Stromal cell of bone marrow (primary cell): ENCODE measurements at places on chromosomes 4 and X.

GRCh38 chr4:103867311-103867710 is 147.5 kb upstream of the TACR3 start:
- DNase-seq = no peak

DNA sequence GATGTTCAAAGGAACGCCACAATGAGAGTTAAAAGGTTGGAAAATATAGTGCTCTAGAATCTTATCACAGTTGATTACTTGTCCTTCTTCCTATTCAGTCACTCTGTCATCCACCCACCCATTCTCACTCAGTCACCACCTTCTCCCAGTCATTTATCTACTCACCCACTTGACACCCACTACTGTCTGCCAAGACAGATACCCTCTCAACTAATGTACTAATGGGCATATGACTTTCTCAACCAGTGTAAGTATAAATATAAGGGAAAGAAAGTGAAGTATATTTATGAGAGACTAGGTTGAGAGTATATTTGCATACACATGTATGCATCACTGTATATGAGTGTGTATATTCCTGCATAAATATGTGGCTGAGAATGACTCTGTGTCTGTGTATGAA is 20.0 kb downstream of the MID2 start:
- no peak for DNase-seq

GRCh38 chrX:36198575-36198974 is 279.0 kb downstream of the CFAP47 start:
- no peak for DNase-seq

DNA sequence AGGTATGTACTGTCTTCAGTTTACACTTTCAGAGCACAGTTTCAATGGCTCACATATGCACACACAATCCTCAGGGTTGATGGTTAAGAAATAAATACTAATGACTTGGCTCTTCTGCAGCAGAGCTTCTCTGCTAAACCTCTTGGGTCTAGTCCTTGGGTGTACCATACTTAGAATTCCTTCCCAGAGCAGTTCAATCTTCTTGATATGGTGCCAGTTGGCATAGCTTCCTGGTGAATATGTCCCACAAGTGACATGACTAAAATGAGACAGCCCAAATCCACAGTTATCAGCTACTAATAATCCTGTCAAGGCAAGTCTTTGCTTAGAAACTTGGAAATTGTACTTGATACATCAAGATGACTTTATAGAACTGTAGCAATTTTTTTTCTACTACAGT is 654.4 kb downstream of the IQCM start:
- DNase-seq = peak; percentile 15

DNA sequence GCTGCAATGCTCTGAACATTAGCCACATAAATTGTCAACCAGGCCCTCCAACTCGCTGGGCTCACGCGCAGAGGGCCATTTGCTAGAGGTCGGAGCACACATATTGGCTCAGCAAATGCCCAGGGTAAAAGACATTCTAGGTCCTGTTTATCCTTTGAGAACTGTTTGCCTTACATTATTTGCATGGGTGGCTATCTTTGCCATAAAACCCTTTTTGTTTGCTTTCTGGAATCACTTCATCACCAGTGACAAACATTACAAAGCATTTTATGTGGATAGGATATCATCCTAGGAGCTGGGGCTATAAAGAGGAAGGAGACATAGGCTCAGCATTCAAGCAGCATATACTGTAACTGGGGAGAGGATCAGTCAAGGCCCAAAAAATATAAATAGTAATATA is 149.2 kb upstream of the RAI2 start:
- DNase-seq = no peak

- DNase-seq = peak; percentile 65
Observed at GRCh38 chr4:112348488-112349158, 51.5 kb downstream of the ALPK1 start.

DNA sequence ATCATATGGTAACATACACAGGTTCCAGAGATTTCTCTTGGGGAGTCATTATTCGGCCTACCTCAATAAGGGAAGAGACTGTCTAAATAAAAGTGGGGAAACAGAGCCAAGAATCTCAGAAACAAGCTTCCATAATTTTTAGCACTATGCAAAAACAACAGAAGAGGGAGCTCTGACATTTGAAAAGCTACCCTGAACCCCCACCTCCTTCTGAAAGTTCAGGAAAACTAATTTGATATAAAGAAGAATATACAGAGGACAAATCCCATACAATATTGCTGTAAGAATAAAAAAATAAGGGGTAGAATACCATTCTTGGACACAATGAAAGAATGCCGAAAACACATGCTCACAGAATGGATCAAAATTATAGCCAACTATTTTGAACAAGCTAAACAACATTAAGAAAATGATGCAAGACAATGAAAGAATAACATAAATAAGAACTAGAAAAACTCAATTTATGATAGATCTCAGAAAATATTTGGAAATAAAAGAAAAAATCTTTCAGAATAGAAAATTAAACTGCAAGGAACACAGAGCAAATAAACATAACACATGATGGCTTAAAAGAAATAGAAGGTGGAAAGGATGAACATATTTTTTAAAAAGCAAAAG is 14.4 kb upstream of the ZNF41 start:
- no peak for DNase-seq

DNA sequence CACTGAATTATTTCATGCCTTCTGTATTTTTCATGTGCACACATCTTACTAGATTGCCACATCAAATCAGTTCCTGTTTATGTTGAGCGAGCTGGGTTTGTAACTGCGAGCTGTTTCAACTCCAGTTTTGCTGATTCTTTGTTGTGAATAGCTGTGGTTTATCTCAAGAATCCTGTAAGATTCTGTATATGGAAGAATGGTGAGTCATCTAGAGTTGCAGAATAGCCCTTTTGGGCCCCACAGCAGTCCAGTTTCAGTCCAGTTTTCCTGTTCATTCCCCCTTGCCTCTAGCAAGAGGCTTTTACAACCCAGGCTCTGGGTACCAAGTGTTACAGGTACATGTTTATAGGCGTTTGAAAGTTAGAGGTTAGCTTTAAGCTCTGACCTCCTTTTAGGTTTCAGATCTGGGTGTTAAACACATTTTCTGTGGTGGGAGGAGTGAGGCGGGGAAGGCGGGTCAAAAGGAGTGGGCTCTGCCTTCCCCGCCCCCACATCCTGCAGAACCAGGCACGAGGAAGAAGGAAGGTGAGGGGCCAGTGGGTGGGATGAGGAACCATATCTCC is 32.7 kb downstream of the TBC1D14 start:
- DNase-seq = peak; percentile 91

- no peak for DNase-seq
Observed at GRCh38 chr4:15238720-15239119, 189.1 kb upstream of the C1QTNF7 start.

DNA sequence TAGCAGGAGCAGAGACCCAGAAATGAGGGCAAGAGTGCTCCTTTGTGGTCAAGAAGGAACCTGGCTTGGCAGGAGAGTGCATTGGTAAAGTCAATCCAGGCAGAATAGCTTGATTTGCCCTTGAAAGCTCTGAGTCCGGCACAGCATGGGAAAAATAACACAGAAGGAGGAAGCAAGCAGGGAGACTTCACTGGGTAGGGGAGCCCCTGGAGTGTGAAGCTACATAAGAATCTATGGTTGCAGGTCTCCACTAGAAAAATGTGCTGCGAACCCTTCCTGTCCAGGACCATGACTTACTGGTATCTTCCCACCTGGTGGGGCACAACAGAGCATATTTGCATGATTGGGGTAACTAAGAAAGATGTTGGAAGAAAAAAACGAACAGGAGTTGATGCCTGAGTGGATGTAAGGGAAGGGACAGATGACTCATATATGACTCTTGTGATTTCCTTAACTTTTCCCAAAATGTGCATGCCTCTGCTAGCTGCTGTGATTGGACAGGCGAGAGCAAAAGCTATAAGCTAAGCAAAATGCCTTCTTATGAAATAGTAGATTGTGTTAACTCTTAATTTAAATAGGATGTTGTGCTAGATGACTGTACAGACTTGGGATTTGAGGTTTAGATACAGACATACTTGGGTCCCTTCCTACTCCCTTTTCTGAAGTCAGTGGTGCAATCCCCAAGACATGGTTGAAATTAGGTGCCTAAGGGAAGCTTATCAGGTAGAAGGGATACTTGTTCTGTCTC is 3.3 kb downstream of the IL13RA1 start:
- DNase-seq = peak; percentile 76

DNA sequence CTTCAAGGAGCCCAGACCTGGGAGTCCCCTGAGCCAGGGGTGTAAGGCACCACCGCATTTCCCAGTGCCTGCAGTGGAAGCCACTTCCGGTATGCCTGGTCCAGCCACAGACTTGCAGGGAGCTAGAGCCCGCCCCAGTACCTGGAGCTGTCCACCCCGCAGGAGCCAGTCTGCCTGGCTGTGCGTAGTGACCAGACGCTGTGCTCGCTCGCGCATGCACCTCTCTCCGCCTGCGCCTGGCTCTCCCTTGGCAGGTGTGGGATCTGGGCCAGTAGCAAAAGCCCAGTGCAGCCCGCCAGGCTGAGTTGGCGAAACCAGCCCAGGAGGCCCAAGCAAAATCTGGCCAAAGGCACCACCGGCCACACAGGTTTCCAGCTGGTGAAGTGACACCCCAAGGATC is 973.7 kb upstream of the AGA start:
- DNase-seq = no peak

DNA sequence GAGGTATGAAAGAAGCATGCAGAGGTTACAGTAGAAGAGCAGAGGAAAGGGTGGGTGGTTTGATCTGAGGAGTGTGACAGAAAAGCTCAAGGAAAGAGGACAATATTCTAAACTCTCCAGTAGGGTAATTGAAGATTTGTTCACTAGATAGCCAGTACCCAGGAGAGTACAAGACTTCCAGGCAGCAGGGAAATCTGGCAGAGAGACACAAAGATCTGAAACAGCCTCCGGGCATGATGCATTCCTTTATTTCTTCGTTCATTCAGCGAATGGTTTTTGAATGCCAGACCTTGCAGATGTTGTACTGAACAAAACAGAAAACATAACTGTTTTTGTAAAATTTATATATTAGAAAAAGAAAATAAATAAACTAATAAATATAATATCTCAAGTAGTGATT is 766.6 kb downstream of the FAT4 start:
- DNase-seq = no peak

DNA sequence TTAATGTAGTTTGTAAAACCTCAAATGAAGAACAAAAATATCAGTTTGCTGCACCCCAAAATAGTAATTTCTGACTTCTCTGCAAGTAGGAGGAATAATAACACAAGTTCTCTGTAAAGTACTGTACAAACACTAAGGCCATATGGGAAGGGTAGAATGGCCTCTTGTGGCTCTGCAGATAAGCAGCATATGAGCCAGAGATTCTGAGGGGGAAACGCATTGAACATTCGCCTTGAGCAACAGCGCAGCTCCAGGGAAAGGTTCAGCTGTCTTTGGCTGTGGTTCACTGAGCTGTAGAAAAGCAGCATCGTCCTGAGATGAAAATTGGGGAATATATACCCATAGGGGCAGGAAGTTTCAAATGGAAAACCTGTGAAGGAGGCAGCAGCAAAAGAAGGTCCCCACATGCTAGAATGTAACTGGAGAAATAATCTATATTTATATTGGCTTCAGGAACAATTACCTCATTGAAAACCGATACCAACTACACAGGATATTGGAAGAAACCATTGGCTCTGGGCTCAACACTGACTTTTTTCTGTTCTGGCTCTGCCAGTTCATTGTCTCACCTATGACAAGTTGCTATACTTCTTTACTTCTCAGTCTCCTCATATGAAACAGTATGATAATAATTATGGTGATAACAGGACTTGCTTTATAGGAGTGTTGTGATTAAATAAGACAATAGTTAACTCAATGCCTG is 357.6 kb upstream of the CPEB2 start:
- DNase-seq = no peak

DNA sequence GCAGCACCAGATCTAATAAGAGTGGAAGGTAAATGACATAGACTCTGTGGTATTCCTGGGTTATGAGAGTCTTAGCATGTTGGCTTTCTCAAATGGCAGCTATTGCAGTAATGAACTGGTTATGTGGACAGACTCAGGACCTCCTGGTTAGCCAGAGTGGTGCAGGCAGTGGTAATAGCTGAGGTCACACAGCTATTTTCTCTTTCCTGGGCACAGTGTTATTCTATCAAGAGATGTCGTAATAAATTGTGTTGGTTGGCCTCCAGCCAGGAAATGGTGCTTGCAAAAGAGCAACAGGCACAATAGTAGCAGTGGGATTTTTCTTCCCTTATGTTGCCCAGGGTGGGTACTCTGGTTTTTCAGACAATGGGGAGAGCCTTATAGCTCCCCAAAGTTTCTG is 279.2 kb upstream of the FGF16 start:
- no peak for DNase-seq

GRCh38 chr4:95410387-95410977 is 138.3 kb downstream of the UNC5C start:
- DNase-seq = no peak

GRCh38 chrX:56798339-56798711 is 69.3 kb downstream of the NBDY start:
- DNase-seq = no peak

- DNase-seq = peak; percentile 75
Observed at GRCh38 chr4:159002950-159003349, 99.9 kb upstream of the RAPGEF2 start.

- no peak for DNase-seq
Observed at GRCh38 chr4:139754938-139755337, 89.3 kb downstream of the MGST2 start.

- DNase-seq = no peak
Observed at GRCh38 chrX:153693216-153694086, 5.7 kb downstream of the SLC6A8 start.

GRCh38 chr4:113919611-113920010 is 59.8 kb downstream of the ARSJ start:
- peak; percentile 13 for DNase-seq

DNA sequence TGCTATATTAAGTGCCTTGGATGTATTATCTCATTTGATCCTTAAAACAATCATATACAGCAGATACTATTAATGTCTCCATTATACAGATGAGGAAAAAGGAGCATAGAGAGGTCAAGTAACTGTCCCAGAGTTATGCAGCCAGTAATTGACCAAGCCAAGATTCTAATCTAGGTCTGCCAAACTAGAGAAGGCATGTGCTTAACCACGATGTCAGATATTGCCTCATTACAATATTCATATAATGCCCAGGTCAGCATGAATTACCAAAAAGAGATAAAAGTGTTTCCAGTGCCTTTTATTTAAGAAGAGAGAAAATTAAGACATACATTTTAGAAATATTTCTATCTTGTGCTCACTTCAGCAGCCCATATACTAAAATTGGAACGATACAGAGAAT is 7.1 kb downstream of the ARHGEF6 start:
- DNase-seq = no peak

DNA sequence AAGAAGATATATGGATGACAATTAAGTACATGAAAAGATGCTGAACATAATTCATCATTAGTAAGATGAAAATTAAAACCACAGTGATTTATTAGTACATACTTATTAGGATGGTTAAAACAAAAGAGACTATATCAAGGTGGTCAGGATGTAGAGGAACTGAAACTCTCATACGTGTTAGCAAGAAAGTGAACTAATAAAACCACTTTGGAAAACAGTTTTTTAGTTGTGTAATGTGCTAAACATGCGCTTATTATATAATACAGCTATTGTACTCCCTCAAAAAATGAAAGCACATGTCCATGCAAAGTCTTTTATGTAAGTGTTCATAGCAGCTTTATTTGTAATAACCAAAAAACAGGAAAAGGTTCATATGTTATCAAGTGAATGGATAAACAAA is 89.9 kb upstream of the KCTD8 start:
- no peak for DNase-seq
